Activated naive CD4-positive, alpha-beta T cell (primary cell): ENCODE measurements at places on chromosomes 2 and 18.
A peak's percentile ranks its signal among the peaks of the same experiment; 100 is the strongest.

GRCh38 chr2:134999521-134999920 lies 47.7 kb downstream of the MAP3K19 start:
- DNase-seq, result no peak

GRCh38 chr2:74179063-74179865 lies 585 bp upstream of the MOB1A start:
- DNase-seq, result no peak

- no peak for DNase-seq
These were observed 40.5 kb upstream of the KIDINS220 start for GRCh38 chr2:8877894-8878293.

DNA sequence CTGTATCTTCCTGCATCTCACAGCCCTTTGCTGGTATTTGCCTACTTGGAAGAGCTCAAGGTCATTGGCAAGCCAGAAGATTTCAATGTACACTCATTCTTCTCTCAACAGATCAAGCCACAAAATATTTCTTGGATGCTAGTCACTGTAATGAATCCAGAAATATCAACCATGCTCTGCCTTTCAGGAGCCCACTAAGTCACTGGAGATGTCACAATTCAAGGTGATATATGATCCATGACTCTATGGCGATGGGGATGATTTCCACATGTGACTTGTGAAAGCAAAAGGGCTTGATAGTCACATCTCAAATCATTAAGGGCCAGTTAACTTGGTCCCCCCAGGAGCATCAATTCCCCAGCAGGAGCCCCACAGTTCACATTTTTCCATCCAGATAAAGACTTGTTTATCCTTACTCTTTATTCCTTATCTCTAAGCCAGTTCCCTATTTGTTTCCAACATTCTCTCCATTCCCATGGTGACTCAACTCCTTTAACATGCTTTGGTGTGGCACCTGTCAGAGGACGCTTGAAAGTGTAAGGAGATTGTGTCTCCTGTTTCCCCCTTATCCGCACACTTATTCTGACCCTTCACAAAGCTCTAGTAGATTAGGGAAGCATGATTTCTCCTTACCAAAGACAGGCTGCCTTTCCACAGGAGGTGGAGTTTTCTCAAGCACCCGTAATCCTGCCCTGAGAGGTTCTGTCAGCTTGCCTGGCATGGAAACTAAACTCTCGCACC lies 15.8 kb downstream of the PKDCC start:
- no peak for DNase-seq

- DNase-seq, result no peak
These were observed 408.9 kb downstream of the RIT2 start for GRCh38 chr18:42706618-42707017.

GRCh38 chr2:190809139-190809764 lies 71.4 kb upstream of the GLS start:
- no peak for DNase-seq

DNA sequence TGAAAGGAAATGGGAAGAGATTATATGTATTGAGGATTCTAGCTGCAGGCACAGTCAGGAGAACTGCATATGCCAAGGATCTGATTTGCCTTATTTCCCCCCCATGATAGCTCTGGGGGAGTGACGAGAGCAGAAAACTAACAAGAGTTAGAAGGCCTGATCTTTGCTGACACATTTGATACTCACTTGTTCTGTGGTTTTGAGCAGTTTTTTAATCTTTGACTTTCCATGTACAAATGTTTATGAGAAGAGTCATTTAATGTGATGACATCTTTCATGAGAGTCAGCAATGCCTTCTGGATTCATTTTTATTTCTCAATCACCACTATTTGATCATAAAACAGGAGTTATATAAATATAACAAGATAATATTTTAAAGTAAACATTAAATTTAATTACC lies 12.7 kb upstream of the SERPINB7 start:
- no peak for DNase-seq

DNA sequence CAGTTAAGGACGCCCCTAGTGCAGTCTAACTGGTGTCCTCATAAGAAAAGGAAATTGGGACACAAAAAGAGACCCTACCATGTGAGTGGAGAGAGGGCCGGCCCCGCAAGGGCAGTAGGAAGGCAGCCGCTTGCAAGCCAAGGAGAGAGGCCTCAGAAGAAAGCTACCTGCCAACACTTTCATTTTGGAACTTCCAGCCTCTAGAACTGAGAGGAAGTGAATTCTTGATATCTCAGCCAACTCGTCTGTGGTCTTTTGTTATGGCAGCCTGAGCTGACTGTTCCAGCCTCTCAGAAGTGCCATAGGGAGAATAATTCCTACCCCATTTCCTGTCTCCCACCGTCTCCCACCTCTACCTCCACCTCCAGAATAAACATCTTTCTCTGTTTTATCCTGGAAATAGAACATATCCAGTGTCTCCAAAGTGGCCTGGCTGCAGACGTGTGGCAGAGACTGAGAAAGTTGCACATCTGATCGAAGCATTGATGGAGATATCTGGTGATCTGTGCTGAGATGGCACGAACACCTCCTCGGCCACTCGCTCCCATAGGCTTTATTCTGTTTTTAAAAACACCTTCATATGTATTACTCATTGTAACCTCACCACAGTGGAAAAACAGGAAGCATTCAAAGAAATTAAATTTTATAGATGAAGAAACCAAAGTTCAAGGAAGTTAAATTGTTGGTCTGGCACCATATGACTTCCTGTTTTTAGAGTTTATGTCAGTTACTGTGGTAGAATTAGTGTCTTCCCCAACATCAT lies 39.5 kb upstream of the MARCO start:
- DNase-seq, result no peak

DNA sequence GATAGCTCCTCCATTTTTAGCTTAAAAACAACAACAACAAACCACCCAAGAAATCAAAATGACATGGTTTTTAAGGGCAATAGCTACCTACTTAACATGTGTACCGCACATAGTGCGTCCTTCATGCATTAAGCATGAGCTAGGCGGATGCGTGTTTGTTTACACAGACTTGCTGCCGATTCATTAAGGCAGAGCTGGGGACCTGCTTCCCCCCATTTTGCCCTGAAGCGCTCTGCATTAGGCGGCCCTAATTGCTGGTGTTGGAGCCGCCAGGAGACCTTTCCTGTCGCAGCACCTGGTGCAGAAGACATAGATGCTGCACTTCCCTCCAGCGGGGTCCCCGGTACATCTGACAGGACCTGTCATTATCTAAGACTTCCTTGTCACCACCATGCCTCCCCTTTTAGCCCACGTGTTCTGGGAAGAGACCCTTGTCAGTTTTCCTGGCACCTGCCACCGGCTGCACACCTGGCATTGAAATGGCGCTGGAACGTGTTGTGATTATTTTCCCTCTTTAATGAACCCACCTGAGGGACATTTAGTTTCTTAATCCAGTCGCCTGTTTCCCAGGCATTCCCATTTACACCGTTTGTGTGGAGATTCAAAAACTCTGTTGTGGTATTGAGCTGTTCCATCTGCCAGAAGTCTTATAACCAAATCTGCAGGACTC lies 261.1 kb upstream of the RAB12 start:
- no peak for DNase-seq

DNA sequence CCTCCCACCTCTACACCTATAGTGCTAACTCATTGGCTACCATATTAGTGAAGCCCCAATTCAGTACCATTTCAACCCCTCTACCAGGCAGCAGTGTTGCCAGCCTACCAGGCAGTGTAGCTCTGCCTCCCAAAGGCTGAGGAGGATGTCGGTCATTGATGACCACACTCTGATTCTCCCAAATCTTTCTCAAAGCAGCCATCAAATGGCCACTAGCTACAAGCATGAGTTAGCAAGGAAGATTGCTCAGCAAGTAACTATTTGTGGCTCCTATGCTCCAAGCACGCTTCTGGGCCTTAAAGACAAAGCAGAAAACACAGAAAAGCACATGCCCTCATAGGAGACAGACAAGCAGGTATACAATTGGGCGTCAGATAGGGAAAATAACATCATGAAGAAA lies 42.7 kb upstream of the AFF3 start:
- DNase-seq, result no peak

DNA sequence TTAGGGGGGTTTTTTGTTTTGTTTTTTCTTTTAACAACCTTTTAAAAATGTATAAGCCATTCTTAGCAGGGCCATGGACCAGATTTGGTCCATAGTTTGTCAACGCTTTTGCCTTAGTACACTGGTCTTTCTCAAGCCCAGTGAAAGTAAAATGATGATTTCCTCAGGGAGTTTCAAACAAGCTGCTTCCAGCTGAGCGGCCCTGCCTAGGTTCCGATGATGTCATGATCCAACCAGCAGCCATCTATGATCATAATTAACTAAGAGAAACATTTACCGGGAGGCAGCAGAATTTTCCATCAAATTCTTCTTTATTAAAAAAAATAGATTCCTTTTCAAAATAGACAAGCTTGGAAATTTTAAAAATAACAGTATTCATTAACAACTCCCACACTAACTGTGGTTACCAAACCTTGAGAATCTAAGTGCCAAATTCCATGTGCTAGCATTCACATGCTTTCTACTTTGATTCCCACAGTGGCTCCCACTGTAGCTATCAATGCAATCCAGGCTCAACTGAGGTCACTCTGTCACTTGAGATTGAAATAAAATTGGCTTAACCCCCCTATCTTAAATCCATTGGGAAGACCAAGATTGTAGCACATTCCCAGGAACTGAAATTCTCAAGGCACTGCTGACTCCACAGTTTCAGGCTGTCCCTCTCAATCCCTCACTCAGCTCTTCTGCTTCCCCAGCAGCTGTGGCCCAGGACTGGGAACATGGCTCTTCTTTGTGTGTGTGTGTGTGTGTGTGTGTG lies 148.9 kb downstream of the RNF152 start:
- no peak for DNase-seq

- DNase-seq, result no peak
These were observed 183.0 kb downstream of the PMAIP1 start for GRCh38 chr18:60082790-60083189.

- no peak for DNase-seq
These were observed 565.9 kb upstream of the ID2 start for GRCh38 chr2:8115966-8116365.

DNA sequence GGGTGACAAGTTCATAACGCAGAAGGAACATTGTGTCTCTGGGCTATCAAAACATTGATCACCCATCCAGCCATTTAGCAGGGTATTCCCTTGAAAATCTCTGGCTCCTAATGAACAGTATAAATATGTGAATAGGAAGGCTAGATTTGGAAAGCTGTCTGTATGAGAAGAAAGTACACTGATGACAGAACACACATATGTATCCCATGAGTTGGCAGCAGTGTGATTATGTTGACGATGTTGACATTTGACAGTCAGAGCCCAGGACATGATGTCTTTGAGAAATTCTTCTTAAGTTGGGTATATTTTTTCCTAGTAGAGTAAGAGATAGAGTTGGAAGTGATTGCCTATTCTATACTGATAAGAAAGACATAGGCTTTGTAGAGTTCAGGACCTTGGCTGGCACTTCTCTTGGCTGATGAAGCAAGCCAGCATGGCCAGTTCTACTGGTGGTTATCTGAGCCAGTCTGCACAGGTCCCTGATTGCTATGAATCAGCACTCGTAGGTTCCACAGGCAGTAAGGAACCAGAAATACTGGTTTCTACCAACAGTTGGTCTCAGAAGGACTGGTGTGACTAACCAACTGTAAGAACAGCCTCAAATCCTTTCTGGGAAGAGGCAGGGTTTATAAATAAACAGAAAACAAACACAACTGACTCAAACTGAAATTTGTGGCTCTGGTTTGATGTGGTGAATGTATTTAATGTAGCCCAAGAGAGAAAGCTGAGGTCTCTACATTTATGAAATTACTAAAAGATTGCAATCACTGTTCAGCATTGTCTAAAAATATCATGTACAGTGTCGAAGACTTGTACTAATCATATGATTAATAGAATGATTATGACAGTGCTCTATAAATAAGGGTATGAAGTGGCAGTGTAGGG lies 43.9 kb upstream of the RAPH1 start:
- DNase-seq, result no peak

DNA sequence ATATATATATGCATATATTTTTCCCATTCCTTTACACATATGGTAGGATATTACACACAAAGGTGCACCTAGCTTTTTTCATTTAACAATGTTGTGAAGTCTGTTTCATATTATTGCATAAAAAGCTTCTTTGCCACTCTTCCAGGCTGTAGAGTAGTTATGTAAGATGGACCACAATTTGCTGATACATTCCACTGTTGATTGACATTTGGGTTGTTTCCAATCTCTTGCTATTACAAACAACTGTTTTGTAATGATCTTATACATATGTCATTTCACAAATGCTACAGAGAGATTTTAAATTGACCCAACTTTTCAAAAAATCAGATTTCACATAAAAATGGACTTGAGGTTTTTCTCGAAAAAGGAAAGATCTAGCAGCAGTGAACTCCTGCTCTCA lies 301.4 kb downstream of the CDCA7 start:
- DNase-seq, result no peak

- DNase-seq, result peak; percentile 29
These were observed 85.2 kb upstream of the NDUFV2 start for GRCh38 chr18:9017167-9017904.

DNA sequence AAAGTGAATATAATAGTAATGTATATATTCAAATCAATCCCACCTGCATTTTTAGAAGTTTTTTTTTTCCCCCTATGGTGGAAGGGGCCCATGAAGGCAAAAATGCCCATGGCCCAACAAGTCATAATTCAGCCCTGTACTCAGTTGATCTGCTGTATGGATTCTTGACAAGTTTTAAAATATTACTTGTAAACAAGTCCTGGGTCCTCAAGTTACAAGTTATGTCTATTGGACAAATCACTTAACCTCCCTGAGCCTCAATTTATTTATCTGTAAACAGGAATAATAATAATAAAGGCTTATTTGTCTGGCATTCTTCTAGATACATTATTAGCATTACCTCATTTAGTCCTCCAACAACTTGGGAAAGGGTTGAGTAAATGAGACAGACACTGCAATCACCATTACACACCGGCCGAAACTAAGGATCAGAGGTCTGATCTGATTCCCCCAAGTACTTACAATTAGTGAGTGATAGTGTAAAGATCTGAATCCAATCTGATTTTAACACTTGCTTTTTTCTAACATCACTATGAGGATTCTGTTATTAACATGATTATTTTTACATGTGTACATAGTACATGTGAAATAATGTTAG lies 66.1 kb downstream of the PDE1A start:
- DNase-seq, result no peak

- no peak for DNase-seq
These were observed 68.1 kb downstream of the DNAJC10 start for GRCh38 chr2:182784058-182784706.

- no peak for DNase-seq
These were observed 37.5 kb upstream of the TPO start for GRCh38 chr2:1375794-1376193.

- no peak for DNase-seq
These were observed 732 bp upstream of the ANXA4 start for GRCh38 chr2:69741229-69741574.

- no peak for DNase-seq
These were observed 275.1 kb downstream of the AGPS start for GRCh38 chr2:177667626-177668025.

GRCh38 chr2:170923799-170924198 lies 5.3 kb upstream of the GORASP2 start:
- DNase-seq, result no peak

GRCh38 chr18:73752965-73753364 lies 394.7 kb downstream of the FBXO15 start:
- no peak for DNase-seq

- no peak for DNase-seq
These were observed 9.8 kb upstream of the EPG5 start for GRCh38 chr18:45976974-45977373.
